ENCODE measurements at places on chromosomes 13 and 19.

DNA sequence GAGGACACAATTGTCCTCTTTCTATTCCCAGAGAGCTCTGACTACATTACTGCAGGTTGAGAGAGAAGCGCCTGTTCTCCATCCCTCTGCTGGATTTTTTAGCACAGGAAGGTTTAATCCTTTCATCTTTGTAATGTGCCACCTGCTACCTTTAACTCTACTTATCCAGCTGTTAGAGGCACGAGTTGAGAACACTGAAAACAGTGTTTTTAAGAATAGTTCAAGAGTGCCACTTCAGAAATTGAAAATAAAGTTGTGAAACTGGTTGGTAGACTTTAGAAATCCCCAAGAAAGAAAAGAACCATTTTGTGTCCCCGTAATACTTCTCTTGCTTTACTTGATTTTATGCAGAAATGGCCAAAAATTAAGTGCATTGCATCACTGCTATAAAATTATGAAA lies 20.6 kb downstream of the FREM2 start:
- DNase-seq: no peak

DNA sequence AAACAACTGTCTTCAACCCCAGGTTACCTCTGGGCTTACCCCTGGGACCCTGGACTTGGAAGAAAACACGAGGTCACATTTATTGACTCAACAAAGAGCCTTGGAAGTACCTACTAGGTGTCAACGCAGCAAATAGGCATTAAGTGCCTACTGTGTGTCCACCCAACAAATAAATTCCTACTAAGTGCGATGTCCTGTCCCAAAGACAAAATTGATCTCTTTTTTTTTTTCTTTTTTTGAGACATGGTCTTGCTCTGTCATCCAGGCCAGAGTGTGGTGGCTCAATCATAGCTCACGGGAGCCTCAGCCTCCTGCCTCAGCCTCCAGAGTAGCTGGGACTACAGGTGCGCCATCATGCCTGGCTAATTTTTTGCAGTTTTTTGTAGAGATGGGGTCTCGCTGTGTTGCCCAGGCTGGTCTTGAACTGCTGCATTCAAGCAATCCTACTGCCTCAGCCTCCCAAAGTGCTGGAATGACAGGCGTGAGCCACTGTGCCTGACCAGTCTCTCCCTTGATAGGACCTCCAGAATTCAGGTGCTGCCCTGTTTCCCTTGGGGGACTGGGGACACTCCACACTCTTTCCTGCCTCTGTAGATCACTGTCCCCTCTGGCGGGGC lies 589 bp upstream of the S1PR2 start:
- DNase-seq: no peak

DNA sequence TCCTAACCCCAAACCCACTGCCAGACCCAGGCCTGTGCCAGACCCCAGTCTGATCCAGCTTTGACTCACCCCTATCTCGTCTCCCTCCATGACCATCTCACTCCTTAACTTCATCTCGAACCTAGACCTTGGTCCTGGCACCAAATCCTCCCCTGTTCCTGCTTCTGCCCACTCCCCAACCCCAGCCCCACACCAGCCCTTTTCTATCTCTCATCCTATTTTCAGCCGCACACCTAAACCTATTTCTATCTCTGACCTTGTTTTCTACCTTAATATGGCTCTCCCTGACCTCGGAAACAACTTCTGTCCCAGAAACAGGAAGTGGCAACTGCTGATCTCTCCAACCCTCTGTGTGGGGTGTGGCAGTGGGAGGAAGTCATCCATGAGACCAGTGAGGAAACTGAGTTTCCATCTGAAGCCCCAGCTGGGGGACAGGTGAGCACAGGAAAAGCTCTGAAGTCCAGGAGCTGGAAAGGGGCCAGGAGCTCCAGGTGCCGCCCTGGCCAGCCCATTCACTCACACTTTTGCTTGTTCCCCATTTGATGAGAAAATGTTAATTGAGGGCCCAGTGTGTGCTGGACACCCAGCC lies 13.7 kb downstream of the PTH2 start:
- no peak for DNase-seq

- DNase-seq: no peak
Observed at GRCh38 chr19:28602675-28603298, 610.2 kb downstream of the UQCRFS1 start.

GRCh38 chr13:26485786-26486185 lies 71.7 kb upstream of the WASF3 start:
- DNase-seq: no peak

DNA sequence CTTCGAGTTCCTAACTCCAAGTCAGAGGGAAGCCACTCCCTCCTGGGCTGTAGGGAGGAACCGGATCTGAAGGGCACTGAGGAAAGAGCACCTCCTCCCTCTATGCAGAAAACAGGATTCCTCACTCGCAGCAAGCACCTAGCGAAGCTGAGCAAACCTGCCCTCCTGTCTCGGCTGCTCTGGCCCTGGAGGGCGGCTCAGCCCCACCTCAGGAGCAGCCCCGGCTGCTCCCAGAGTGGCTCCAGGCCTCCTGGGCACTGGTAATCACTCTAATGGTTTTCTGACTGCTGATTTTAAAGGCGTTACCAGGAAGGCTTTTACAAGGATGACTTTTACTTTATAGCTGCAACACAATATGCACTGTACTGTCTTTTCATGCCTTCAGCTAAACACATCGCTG lies 312.5 kb downstream of the TEX29 start:
- DNase-seq: no peak

DNA sequence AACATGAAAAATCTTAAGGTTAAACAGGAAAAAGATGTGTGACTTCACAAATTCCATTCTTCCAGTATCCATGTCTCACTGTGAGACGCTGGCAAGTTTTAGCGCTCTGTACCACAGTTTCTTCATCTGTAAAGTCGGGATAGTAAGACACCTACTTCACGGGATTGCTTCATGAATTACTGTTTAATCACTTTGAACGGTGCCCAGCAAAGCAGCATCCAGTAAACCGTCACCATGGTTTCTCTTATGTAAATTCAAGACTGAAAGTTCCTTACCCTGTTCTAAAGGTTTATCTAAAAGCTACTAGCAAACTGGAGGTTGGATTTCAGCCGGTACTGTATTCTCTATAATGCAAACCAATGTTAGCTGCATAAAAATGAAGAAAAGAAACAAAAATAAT lies 53.5 kb downstream of the KATNAL1 start:
- no peak for DNase-seq

DNA sequence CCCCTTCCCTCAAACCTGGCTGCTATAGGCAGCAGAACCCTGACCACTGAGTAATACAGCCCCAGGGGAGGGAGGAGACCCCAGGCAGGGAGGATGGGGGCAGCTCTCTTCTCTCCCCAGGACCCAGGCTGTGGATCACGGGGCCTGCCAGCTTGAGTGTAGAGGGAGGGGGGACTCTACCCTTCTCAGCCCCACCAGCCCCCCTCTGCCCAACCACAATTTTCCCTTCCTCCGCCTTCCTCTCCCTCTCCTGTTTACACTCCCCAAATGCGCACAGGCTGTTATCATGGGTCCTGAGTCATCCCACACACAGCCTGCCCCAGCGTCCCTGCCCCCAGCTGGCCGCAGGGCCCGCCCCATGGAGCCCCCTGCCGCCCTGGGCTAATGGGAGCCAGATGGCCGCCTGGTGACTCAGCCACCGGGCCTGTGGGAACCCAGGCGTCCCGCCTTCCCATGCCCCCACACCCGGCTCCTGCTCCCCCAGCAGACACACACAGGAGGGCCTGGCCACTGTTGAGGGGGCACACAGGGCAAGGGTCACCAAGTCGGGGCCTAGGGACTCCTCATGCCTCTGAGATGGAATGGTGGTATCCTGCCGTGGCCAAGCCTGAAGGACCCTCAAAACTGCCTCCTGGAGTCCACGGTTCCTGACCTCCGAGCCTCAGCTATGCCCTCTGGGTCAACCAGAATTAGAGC lies 13.6 kb downstream of the CCDC97 start:
- DNase-seq: peak; percentile 94

DNA sequence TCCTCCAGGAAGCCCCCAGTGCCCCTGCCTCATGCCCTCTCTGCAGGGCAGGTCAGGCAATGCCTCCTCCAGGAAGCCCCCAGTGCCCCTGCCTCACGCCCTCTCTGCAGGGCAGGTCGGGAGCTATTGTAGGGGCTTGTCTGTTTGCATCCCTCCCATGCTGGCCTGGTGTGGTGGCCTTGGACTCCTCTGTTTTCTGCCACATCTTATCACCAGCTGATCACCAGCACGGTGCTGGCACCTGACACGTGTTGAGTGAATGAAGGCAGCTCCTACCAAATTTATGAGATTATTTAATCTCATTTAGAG lies 51.5 kb upstream of the C13orf46 start:
- no peak for DNase-seq

DNA sequence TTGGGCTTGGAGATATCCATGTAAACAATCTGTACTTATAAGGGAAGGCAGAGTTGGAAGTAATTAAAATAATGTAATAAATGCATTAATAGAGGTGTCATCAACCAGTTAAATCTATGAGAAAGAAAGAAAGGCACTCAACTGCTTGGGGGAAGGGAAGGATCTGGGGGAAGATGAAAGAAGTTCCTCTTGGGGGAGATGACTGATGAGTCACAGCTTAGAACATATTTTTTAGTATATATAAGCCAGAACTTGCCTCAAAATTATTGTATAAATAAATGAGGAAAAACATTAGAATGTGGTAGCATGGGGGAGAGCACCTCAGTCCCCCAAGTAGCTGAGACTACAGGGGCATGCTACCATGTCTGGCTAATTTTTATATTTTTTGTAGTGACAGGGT lies 205.8 kb downstream of the GGACT start:
- peak; percentile 31 for DNase-seq

DNA sequence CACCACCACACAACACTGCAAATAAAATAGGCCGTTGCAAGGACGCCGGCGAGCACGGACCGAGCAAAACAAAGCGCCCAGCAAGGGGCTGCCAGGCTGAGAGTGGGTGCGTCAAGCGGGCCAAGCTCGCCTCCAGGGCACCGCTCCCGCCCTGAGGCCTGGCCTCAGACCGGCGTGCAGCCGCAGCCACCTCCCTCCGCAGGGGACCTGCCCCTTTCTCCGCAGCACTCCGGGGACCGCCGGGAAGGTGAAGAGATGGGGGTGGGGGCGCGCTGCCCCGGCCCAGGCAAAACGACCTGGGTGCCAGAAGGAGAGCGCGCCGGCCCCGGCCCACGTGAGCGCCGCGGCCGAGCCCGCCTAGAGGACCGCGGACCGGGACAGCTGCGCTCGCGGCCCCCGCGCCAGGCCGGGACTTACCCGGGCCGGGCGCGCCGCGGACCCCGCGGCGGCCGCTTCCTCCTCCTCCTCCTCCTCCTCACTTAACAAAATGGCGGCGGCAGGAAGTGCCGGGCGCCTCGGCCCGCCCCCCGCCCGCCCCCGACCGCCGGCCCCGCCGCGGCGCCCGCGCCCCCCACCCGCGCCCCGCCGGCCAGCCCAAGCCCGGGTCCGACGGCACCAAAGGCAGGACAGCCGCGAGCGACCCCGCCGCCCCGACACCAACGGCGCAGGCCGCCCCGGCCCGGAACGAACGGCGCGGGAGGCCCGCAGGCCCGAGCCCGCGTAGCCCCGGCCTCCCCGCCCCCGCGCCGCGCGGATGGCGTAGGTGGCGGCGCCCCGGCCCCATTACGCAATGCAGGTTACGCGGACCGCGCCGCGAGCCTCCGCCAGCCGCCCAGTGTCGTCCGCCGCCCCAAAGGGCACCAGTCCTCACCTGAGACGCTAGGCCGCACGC lies 674 bp downstream of the BRD4 start:
- DNase-seq: peak; percentile 52

GRCh38 chr13:109684824-109685202 lies 101.6 kb downstream of the IRS2 start:
- peak; percentile 17 for DNase-seq

DNA sequence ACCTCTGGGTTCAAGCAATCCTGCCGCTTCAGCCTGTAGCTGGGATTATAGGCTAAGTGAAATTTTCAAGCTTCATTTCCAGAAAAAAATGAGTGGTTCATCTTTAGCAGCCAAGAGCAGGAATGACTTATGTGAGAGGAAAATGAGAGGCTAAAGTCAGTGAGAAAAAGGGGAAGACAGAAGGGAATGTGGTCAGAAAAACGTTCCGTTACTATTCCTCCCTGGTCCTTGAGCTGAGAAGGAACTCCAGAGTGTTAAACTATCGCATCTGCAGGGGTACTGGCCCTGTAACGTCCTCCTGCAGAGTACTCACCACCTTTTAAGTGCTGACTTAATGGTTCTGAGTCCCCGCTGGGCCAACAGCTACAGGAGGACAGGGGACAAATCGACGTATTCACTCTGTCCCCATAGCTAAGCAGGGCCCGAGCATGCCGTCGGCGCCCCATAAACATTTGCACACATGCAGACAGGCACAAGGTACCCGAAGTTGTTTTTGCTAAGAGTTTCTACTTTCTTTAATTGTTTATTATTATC lies 88.1 kb downstream of the FLT1 start:
- no peak for DNase-seq

DNA sequence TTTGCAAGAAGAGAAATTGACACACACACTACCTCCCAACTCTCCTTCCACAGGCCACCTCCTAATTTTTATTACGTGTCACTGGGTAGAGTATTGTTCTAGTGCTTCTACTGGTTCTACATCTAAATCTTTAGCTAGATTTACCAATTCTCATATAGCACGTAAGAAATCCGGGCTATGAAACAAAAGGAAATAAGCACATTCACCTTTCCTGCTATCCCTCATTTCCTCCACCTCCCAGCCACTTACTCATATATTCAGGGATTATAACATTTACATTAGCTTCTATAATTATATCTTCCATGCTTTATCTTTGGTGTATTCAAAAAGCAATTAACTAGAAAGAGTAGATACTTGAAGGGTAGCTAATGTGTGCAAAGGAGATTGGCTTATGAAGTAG lies 39.7 kb downstream of the USP12 start:
- DNase-seq: no peak

GRCh38 chr19:28208745-28209144 lies 1004.2 kb downstream of the UQCRFS1 start:
- peak; percentile 28 for DNase-seq

- no peak for DNase-seq
Observed at GRCh38 chr13:50884265-50884664, 25.3 kb upstream of the RNASEH2B start.

DNA sequence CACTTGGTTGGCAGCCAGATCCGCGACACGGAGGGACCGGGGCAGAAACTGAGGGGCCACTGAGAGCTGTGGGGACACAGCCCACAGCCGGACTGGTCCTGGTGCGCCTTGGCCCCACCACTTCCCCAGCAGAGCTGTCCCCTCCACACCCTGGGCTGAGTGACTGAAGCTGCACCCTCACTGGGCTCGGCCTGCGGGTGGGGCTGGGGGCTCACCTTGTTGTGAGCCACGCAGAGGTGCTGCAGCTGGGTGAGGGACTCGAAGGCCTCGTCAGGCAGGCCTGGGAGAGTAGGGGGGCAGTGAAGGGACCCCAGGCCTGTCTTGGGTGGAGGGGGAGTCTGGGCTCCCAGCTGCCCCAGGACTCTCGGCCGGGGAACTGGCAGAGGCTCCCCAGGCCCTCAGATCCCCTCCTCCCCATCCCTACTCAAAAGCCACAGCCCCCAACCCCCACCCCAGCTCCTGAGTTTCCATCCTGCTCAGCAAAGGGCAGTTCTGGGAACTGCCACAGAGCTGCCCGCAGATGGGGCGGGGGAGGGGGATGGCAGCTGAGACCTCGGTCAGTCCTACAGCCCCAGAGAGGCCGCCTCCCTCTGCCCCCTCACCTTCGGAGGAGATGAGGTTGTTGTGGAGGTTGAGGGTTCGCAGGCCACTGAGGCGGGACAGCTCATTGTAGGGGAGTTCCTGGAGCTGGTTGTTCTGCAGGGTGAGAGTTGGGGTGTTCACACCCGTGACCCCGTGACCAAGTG lies 2.3 kb downstream of the PODNL1 start:
- DNase-seq: no peak

GRCh38 chr19:3670796-3671679 lies 29.2 kb downstream of the PIP5K1C start:
- no peak for DNase-seq

All from HT1080 (cell line).